Hepatic stellate cell (primary cell): ENCODE measurements at places on chromosomes 4 and X.

- DNase-seq = no peak
These were observed 200.2 kb downstream of the ADGRA3 start for GRCh38 chr4:22315628-22316027.

GRCh38 chrX:86507331-86507730 is 359.1 kb downstream of the DACH2 start:
- DNase-seq = no peak

- peak; percentile 7 for DNase-seq
These were observed 227.0 kb downstream of the DKK2 start for GRCh38 chr4:106809076-106809475.

GRCh38 chr4:99821918-99822503 is 5.4 kb downstream of the DAPP1 start:
- DNase-seq = no peak

- no peak for DNase-seq
These were observed 8.9 kb downstream of the POLA1 start for GRCh38 chrX:24702362-24703184.

- peak; percentile 37 for DNase-seq
These were observed 1.6 kb downstream of the SEPTIN11 start for GRCh38 chr4:76950956-76951671.

GRCh38 chrX:132489578-132490419 is 961 bp upstream of the MBNL3 start:
- no peak for DNase-seq

GRCh38 chrX:128769495-128769894 is 717.3 kb upstream of the ACTRT1 start:
- no peak for DNase-seq

- no peak for DNase-seq
These were observed 376 bp upstream of the C4orf36 start for GRCh38 chr4:86892636-86892960.

DNA sequence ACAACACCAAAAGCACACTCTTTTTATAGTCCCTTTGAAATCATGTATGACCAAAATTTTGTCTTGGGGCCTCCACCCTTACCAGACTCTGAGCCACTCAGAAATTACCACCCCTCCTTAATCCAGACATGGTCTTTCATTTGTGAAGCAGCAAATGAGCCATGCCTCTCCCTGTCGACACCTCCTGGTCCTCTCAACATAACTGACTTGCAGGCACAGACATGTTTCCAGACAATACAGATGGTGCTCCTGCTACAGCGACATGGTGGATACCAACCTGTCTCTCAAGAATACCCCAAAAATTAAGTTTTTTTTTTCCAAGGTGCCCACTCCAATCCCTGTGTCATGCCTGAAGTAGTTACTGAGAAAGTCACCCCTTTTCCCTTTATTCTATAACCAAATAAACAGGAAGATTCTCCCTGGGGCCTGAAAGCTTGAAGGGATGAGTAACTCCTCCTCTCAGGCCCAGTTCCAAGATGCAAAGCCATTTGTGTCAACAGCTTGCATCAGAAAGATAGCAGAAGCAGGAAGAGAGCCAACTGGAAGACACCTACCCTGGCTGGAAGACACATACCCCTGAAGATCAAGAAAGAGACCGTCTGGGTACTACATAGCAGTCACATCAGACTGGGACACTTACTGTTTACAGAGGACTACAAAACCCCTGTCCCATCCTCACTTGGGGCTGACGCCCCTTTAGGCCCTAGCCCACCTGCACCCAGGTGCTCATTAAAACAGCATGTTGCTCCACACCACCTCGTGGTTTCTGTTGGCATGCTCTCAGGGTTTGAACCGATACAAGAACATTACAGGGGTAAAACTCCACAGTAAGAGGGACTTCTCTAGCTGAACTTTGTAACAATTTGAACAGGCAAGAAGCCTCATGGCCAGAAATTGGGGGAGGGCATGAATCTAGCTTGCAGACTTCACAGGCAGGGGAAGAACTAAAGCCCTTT is 5.5 kb upstream of the UGT2B17 start:
- no peak for DNase-seq

DNA sequence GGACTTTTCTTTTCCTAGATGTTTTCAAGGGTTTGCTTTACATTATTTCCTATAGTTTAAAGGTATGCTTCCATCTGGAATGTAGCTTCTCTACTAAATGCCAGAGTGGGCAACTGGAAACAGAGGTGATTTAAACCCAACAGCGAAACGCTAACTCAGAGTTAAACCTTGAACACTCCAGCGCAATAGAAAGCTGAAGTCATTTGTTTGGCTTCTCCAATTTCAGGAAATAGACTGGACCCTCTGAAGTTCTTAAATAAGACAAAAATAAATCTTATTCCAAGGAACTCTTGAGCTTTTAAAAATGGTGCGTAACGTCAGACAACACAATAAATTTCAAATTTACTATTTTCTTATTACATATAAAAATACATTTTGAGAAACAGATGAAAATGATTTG is 1560.0 kb upstream of the TENM3 start:
- no peak for DNase-seq

GRCh38 chr4:1985294-1985693 is 23.5 kb downstream of the NELFA start:
- DNase-seq = no peak

GRCh38 chr4:75634951-75635350 is 4.6 kb upstream of the CDKL2 start:
- peak; percentile 11 for DNase-seq

DNA sequence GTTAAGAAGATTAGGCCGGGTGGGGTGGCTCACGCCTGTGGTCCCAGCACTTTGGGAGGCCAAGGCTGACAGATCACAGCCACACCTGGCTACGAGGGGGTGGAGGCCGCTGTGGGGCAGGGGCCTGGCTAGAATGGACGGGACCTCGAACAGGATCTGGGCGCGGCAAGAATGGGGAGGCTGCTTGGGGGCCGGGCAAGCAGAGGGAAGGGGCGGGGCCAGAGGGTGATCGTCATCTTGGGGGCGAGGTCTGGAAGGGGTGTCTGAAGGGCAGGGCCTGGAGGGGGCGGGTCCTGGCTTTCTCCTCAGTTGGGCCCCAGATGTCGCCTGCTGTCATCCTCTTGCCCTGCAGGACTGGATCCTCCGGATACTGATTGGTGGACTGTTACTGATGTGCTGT is 57.3 kb upstream of the ENPEP start:
- no peak for DNase-seq

DNA sequence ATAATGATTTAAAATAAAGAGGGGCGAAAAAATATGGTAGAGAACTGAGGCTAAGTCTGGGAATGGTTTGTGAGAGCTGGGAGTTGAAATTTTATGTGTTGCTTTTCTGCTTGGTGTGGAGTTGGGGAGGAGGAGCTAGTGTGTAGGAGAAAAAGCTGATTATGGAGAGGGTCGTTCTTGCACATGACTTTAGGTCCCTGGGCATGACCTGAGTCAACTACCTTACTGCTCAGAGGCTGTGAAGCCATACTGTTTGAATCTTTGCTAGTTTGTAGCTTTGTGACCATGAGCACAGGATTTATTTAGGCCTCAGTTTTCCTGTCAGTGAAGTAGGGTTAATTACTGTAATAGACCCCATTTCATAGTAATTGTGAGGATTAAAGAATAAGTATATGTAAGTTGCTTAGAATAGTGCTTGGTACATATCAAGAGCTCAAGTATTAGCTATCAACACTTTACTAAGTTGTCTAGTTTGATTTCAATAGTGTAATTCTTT is 78.6 kb downstream of the KDM6A start:
- no peak for DNase-seq

- peak; percentile 19 for DNase-seq
These were observed 767 bp upstream of the SMIM20 start for GRCh38 chr4:25913056-25913850.

DNA sequence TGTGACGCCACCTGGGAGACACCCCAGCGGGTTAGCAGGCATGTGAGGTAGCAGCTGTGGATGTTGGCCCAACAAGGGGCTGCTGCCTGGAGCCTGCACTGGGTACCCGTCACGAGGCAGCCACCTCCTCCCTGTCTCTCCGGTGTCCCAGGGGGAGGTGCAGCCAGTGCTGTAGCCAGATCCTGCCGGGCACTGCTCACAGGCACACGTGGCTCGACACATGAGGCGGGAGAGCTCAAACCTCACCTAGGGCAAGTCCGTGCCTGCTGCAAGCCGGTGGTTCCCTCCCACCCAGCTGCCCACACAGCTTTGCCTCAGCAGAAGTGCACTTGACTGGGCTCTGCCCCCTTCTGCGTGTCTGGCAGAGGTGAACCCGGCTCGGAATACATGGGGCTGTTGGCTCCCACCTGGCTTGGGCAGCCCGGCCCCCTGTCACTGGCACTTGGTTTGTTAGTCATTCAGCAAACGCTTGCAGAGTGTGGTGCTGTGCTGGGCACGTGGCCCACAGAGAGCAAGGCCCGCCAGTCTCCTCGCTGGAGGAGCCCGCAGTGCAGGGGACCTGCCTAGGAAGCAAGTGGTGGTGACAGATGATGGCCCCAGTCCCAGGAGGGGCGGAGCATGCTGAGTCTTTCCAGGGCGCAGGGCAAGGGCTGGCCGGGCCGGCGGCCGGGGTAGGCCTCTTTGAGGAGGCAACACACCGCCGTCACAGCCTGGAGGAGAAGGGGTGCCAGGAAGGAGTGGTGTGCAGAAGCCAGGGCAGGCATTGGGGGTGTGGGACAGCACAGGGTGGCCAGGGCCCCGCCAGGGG is 10.1 kb upstream of the SH3TC1 start:
- no peak for DNase-seq

DNA sequence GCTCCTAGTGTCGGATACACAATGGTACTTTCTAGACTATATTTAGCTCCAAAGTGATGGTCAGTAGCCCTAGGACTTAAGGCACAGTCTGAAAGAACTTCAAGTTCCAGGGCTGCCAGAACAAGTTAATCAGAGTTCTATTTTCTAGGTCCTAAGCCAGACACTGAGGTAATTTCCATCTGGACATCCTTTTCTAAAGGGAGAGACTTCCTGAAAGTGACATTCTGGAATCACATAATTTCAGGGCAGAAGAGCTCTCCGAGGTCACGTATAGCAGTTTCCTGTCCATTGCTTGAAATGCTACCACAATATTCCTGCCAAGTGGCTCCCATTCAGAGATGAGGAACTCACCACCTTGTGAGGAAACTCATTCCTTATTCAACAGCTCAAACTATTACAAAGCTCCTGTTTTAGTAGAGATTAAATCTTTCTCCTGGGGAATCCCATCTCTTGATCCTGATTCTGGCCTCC is 117.9 kb downstream of the COL25A1 start:
- DNase-seq = no peak

- no peak for DNase-seq
These were observed 71.4 kb downstream of the COX7B2 start for GRCh38 chr4:46837639-46838038.

GRCh38 chrX:69305333-69306062 is 140.2 kb upstream of the PJA1 start:
- no peak for DNase-seq

DNA sequence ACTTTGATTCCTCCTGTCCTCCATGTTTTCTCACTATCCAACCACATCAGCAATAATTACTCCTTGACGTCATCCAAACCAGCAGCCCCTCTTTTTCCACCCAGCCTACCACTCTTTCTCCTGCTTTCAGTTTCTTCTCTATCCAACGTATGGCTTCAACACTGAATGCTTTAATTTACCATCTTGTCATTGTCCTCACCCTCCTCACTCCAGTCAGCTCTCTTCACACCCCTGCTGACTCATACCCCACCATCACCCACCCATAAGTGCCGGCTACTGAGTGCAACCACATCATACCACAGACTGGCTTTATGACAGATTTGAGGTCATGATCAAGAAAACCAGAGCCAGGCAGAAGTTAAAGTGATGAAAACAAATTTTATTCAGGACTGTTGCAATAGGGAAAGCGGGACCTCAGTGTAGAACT is 9.8 kb upstream of the ANXA5 start:
- no peak for DNase-seq

GRCh38 chr4:6716018-6716911 is at the start of gene BLOC1S4:
Gene BLOC1S4, plus strand, starts transcription at chr4:6716174. Its CDS starts 36 bp downstream, at chr4:6716210.
- peak; percentile 96 for DNase-seq

DNA sequence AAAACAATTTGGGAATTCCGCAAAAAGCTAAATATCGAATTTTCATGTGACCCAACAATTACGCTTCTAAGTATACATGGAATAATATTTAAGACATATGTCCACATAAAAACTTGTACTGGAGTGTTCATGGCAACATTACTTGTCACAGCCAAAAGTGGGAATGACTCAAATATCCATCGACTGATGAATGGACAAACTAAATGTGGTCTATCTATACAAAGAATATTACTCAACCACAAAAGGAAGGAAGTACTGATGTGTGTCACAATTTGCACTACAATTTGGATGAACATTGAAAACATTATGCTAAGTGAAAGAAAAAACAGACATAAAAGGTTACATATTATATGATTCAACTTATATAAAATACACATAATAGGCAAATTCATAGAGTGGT is 71.9 kb downstream of the AFF2 start:
- DNase-seq = no peak

GRCh38 chr4:74218201-74218600 is 60.3 kb downstream of the MTHFD2L start:
- no peak for DNase-seq

- DNase-seq = no peak
These were observed 196.9 kb upstream of the BANK1 start for GRCh38 chr4:101593666-101594065.

DNA sequence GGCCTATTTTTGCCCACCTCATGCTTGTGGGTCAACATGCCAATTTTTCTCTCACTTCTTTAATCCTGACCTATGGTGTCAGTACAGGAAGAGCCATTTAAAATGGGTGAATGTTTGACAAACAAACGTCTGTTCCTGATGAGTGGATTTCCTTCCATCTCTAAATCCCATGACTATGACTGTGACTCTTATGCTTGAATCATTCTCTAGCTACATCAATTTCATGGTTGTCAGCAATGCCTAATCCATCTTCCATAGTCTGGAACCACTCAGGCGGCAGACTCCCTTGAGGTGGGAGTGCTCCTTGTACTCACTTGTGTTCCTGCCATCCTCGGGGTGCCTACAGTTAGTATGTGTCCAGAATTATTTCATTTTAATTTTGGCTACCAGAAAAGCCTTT is 194.9 kb upstream of the RPS6KA3 start:
- DNase-seq = no peak

DNA sequence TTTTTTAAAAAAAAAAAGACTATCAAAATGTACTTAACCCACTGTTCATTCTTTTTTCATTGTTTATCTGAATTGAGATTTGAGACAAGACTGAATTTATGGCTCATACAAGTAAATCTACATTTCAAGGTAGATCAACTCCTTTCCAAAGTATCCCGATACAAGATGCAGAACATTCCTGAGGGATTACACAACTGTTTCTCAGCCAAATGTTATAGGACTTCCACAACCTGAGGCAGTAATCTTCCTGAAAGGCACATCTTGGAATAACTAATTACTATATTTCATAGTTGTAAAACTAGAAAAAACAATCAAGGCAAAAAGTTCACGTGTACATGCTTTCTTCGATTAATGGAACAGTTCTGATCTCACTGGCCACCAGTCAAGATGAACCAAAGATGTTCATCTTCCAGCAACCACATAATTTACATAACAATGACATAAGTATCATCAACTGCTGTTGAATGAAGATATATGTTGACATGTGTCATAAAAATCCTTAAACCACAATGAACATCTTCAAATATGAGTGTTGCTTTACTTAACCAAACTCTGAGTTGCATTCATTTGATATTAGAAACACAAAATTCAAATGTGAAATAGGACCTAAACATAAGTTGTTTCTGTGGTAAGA is 225.2 kb upstream of the DKK2 start:
- no peak for DNase-seq
